ENCODE measurements at places on chromosomes 4 and X. TPM values are rescaled to one million over a fixed set of nuclear protein-coding genes. Genes with fewer than 3 reads are reported as not detected.

Gene RHOH
- 7.2 TPM for total RNA-seq

Gene NALF2
- total RNA-seq = 7.7 TPM

Gene STPG2
- total RNA-seq = 0.53 TPM

Gene SMARCA1
- total RNA-seq = 29.7 TPM

Gene NLGN4X
- 2.4 TPM for total RNA-seq

Gene OCRL
- total RNA-seq = 10.4 TPM

Gene SPANXD
- total RNA-seq = not detected

All from heart right ventricle (tissue), 16 donors.